ENCODE measurements at places on chromosomes 1 and 21. TPM values are rescaled to one million over a fixed set of nuclear protein-coding genes. Genes with fewer than 3 reads are reported as not detected.

SLC9A1 gene
- 14.2 TPM for polyA plus RNA-seq

LRRC3 gene
- polyA plus RNA-seq, result 0.41 TPM

SYNJ1 gene
- 4.0 TPM for polyA plus RNA-seq

GUCA2B gene
- not detected for polyA plus RNA-seq

LSS gene
- polyA plus RNA-seq, result 4.1 TPM

- no peak for DNase-seq
- H3K27ac ChIP-seq, result no peak overlapping the region
- H3K4me1 ChIP-seq, result peaks cover 19% of the 10 kb centered on the region
- H3K4me3 ChIP-seq, result no peak overlapping the region
- H3K27me3 ChIP-seq, result no peaks in the 10 kb centered on the region
- H3K36me3 ChIP-seq, result no peaks in the 10 kb centered on the region
These were observed 51.2 kb downstream of the MRPL39 start for GRCh38 chr21:25556091-25556490.

DNA sequence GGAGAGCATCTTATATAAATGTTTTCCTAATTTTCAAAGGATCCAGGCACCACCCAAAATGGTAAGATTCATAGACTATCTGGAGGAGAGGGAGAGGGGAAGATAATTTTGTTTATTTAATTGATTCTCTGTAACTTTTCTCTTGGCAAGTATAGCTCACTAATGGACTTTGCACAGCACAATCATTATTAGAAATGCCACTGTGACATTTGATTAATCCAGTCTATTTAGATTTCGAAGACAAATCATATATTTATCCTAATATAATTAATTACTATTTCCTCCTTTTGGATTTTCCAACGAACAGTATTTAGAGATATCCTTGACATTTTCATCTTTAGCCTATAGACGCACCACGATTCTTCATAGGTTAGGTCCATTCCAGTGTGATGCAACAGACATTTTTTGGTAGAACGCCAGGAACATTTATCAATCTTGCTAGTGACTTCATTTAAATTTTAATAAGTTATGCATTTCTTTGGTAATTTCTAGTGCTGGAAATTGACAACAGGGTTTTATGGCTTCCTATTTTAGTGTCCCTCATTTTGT lies 152.4 kb downstream of the GRIK1 start:
- H3K36me3 ChIP-seq, result no peaks in the 10 kb centered on the region
- H3K27me3 ChIP-seq, result no peaks in the 10 kb centered on the region
- peaks cover 9% of the 10 kb centered on the region for H3K4me1 ChIP-seq
- DNase-seq, result no peak
- no peak overlapping the region for H3K27ac ChIP-seq

DNA sequence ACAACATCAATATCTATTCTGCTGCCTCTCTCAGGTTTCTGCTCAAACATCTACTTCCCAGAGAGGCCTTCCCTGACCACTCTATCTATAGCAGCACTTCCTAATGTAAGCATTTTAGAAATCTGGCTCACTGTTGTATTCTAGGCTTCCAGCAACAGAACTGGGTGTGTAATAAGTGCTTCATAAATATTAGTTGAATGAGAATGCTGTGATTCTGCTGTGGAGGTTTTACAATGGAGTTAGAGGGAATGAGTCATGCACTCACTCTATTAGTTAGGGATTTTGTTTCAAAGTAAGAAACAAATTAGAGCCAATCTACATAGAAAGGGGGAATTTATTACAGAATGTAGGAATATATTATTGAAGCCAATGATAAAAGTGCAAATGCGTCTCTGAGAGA lies 38.6 kb upstream of the SLC35F3 start:
- H3K36me3 ChIP-seq, result no peaks in the 10 kb centered on the region
- no peak overlapping the region for H3K4me3 ChIP-seq
- no peak for DNase-seq
- no peak overlapping the region for H3K27ac ChIP-seq
- no peaks in the 10 kb centered on the region for H3K27me3 ChIP-seq
- H3K4me1 ChIP-seq, result no peaks in the 10 kb centered on the region

DNA sequence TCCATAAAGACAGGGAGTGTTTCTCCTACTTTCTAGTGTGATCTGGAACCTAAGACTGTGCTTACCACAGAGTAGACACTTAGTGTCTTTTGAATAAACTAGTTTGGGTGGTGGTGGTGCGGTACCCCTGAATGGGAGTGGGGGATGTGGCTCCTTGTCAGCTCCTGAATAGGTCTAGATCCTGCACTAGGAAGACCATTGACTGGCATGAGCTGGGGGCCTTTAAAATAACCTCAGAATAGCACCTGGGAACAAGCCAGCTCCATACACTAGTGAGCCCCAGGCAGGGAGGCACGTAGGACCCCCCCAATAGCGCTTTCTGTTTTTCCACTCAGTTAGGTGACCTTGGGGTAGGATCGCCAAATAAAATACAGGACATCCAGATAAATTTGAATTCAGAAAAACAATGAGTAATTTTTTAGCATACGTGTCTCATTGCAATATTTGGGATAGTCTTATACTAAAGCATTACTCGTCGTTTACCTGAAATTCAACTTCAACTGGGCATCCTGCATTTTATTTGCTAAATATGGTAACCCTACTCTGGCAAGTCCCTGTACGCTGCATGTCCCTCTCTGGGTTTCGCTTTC lies 45.6 kb downstream of the AZIN2 start:
- H3K27me3 ChIP-seq, result no peaks in the 10 kb centered on the region
- H3K4me1 ChIP-seq, result peaks cover 13% of the 10 kb centered on the region
- H3K36me3 ChIP-seq, result no peaks in the 10 kb centered on the region

- H3K27me3 ChIP-seq, result no peaks in the 10 kb centered on the region
- no peak overlapping the region for H3K27ac ChIP-seq
These were observed 243.5 kb upstream of the NRIP1 start for GRCh38 chr21:15308333-15308732.

DNA sequence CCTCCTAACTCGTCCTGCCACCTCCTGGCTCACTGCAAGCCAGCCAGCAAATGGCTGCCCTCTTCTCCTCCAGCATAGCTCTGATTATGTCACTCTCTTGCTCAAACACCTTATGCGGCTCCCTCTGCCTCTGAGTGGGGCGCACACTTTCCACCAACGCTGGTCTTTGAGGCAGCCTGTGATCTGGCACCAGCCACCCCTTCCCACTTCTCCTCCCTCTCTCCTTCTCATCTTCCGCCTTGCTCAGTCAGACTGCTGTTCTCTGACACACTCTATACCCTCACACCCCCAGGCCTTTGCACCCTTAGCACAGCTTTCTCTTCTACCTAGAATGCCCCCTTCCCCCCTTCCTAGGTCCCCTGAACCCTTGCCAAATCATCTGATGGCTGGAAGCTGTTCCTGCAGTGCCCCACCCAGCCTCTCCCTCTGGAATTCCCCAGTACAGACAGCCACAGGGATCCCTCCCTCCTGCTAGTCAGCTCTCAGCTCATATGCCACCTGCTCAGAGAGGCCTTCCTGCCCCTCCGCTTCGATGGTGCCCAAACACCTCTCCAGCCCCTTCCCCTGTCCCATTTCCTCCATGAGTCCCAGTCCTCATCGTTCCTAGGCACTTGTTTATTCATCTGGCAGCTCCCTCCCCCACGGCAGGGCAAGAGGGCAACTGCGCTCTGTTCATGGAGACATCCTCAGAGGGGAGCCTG lies 21.7 kb upstream of the PEF1 start:
- H3K27me3 ChIP-seq, result no peaks in the 10 kb centered on the region
- H3K4me1 ChIP-seq, result peaks cover 10% of the 10 kb centered on the region
- no peak for DNase-seq
- H3K36me3 ChIP-seq, result no peaks in the 10 kb centered on the region
- no peak overlapping the region for H3K27ac ChIP-seq

DNA sequence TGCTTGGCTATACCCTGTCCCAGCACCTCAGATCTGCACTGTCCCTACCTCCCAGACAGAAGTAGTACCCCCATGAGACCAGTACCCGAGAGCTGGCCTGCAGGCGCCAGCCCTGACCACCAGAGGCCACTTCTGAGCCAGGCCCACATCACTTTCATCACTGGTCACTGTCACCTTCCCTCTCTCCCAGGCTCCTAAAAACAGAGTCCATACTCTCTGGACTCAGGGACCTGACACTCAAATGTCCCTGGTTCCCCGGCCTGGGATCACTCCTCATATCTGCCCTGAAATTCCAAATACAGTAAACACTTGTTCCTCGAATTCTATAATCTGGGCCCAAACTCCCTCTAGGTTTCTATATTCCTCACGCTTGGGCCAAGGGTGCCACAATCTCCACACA lies 18.7 kb downstream of the TMEM53 start:
- H3K4me3 ChIP-seq, result no peak overlapping the region
- H3K27ac ChIP-seq, result no peak overlapping the region
- H3K36me3 ChIP-seq, result peaks cover 28% of the 10 kb centered on the region
- no peaks in the 10 kb centered on the region for H3K27me3 ChIP-seq

GRCh38 chr21:44780137-44780502 lies 21.5 kb downstream of the UBE2G2 start:
- no peaks in the 10 kb centered on the region for H3K4me1 ChIP-seq
- H3K36me3 ChIP-seq, result peaks cover 92% of the 10 kb centered on the region
- H3K4me3 ChIP-seq, result no peak overlapping the region
- H3K27me3 ChIP-seq, result no peaks in the 10 kb centered on the region
- DNase-seq, result no peak

GRCh38 chr1:162180813-162181212 lies 111.3 kb downstream of the NOS1AP start:
- DNase-seq, result no peak
- H3K4me3 ChIP-seq, result no peak overlapping the region
- no peaks in the 10 kb centered on the region for H3K27me3 ChIP-seq
- H3K27ac ChIP-seq, result no peak overlapping the region
- no peaks in the 10 kb centered on the region for H3K36me3 ChIP-seq

- H3K4me1 ChIP-seq, result no peaks in the 10 kb centered on the region
- H3K27me3 ChIP-seq, result no peaks in the 10 kb centered on the region
- no peak for DNase-seq
- H3K36me3 ChIP-seq, result peaks cover 44% of the 10 kb centered on the region
- H3K27ac ChIP-seq, result no peak overlapping the region
- H3K4me3 ChIP-seq, result no peak overlapping the region
These were observed 51.1 kb downstream of the LRRC8D start for GRCh38 chr1:89871768-89872473.

GRCh38 chr1:86084998-86085397 lies 71.6 kb downstream of the COL24A1 start:
- no peak for DNase-seq
- H3K27ac ChIP-seq, result no peak overlapping the region
- no peaks in the 10 kb centered on the region for H3K27me3 ChIP-seq
- H3K4me1 ChIP-seq, result no peaks in the 10 kb centered on the region
- H3K36me3 ChIP-seq, result no peaks in the 10 kb centered on the region

DNA sequence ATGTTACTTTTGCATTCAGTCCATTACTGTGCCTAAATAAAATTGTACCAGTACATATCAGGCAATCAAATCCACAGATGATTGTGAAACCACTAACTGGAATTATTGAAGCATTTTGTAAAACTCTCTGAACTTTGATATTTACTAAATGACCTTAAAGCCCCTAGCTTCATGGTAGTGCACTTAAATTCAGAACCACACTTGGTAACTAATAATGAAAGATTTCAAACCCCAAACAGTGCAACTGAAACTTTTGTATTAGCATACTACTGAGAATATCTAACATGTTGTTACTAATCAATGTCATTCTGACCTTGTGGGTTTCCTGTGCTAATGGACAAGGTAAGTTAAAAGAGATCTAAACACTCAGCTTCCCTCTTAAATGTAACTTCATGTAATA lies at the start of gene CFHR3:
Gene CFHR3 (plus strand): TSS at position 238 of the 400 bp plus-strand sequence. CDS start 47 bp downstream, at position 285.
- H3K4me1 ChIP-seq, result no peaks in the 10 kb centered on the region
- no peak for DNase-seq
- H3K27ac ChIP-seq, result no peak within 1 kb of the TSS

- no peaks in the 10 kb centered on the region for H3K4me1 ChIP-seq
- H3K36me3 ChIP-seq, result no peaks in the 10 kb centered on the region
- no peaks in the 10 kb centered on the region for H3K27me3 ChIP-seq
- DNase-seq, result no peak
- no peak overlapping the region for H3K27ac ChIP-seq
These were observed 16.2 kb upstream of the COL18A1 start for GRCh38 chr21:45388611-45389296.

DNA sequence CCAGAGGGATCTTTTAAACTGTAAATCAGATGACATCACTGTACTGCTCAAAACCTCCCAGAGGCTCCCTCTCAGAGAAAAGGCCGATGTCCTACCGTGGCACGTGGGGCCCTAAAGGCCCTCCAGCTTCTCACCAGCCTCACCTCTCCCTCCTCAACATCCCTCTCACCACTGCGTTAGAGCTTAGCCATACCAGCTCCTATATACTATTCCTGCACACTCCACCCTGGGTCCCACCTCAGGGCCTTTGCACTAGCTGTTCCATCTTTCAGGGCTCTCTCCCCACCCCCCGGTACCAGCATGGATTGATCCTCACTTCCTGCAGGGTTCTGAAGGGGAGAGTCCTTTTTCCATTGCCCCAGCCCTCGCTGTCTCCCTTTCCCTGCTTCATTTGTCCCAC lies 111.8 kb downstream of the KAZN start:
- DNase-seq, result no peak
- no peaks in the 10 kb centered on the region for H3K4me1 ChIP-seq
- H3K27ac ChIP-seq, result no peak overlapping the region
- no peak overlapping the region for H3K4me3 ChIP-seq
- no peaks in the 10 kb centered on the region for H3K27me3 ChIP-seq

DNA sequence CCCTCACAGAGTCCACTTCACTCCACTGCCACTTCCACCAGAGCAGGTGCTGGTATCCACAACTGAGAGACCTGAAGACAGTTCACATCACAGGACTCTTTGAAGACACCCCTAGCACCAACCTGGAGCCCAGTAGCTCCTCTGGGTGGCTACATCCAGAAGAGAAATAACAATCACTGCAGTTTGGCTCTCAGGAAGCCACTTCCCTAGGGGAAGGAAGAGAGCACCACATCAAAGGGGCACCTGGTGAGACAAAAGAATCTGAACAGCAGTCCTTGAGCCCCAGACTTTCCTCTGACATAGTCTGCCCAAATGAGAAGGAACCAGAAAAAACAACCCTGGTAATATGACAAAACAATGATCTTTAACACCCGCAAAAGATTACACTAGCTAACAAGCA lies 113.2 kb downstream of the TENT5C start:
- H3K4me1 ChIP-seq, result no peaks in the 10 kb centered on the region
- no peak overlapping the region for H3K4me3 ChIP-seq
- DNase-seq, result no peak

GRCh38 chr1:199173356-199173755 lies 534.5 kb downstream of the PTPRC start:
- no peak overlapping the region for H3K4me3 ChIP-seq
- no peaks in the 10 kb centered on the region for H3K27me3 ChIP-seq
- no peaks in the 10 kb centered on the region for H3K4me1 ChIP-seq
- DNase-seq, result no peak

DNA sequence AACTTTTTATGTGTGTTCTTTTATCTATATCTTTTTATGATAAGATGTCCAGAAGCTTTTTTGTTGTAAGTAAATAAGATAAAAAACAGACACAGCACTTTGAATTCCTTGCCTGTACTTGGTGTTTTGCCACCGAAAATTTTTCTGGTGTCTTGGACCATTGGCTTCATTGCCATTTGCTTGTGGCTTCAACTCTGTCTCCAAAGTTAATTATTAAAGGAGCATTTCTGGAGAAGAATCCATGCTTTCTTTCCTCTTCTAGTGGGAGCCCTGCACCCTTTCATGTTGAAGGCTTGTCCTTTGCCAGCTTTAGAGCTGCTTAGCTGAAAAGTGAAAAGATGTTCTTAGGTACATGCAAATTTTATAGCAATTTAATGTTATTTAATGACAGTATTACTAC lies 112.2 kb downstream of the DYRK1A start:
- no peaks in the 10 kb centered on the region for H3K27me3 ChIP-seq
- no peaks in the 10 kb centered on the region for H3K4me1 ChIP-seq
- no peak for DNase-seq

All from CD14-positive monocyte (primary cell).